HT-29 (cell line): ENCODE measurements at places on chromosomes 3 and 15.

DNA sequence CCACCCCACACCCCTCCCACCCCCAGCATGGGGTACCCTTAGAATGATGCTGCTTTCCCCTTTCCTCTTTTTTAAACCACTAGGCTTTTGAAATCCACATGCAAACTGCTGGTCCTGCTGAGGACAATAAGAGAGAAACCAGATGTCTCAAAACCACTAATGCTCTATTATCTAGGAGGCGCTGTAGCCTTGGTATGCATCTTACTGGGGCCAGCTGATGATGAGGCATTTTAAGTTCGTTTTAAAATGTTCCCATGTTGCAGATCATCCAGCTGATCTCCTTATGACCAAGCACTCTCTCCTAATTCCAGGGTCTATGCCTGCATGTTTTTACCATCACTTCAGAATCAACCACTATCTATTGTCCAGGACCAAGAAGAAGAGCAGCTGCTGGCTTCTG lies 1.3 kb downstream of the NME9 start:
- no peak for DNase-seq

GRCh38 chr15:52709187-52709981 lies 30.2 kb upstream of the ATOSA start:
- DNase-seq: peak; percentile 56

GRCh38 chr3:107813026-107813425 lies 277.8 kb downstream of the CD47 start:
- no peak for DNase-seq

GRCh38 chr3:193780810-193781478 lies 187.9 kb downstream of the OPA1 start:
- peak; percentile 84 for DNase-seq

DNA sequence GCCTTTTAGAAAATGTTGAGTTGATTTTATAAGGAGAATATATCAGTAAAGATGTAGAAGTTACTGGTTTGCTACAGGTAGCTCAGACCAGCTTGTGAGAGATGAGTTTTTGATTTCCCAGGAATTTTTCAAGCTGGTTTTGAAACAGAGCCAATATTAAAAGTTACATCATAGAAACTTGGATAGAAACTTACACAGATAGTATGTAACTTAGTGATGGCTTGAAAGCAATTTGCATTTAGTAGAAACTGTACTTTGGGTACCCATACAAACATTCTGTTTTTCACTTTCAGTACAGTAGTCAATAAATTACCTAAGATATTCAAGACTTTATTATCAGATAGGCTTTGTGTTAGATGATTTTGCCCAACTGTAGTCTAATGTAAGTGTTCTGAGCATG lies 93.4 kb downstream of the RBMS3 start:
- DNase-seq: no peak

DNA sequence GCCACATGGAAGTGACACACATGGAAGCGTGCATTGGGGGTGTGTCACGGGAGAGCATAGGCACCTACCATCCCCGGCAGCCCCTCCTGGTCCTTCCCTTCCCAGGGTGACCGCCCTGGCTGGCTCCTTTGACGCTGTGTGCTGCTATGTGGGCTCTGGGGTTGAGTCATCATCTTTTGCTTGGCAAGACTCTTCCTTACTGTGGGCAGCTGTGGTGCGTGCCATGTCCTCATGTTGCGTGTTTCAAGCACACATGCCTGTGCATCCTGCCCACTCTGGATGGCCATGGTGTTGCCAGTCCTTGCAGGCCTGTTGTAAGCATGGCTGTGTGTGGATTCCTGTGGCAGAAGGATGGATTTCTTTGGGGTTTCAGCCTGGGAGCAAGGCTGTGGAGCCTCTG lies 14.0 kb downstream of the PLXNA1 start:
- no peak for DNase-seq

GRCh38 chr3:26579116-26579515 lies 43.5 kb upstream of the LRRC3B start:
- no peak for DNase-seq

GRCh38 chr3:45224824-45225464 lies 1.1 kb downstream of the TMEM158 start:
- DNase-seq: peak; percentile 47

DNA sequence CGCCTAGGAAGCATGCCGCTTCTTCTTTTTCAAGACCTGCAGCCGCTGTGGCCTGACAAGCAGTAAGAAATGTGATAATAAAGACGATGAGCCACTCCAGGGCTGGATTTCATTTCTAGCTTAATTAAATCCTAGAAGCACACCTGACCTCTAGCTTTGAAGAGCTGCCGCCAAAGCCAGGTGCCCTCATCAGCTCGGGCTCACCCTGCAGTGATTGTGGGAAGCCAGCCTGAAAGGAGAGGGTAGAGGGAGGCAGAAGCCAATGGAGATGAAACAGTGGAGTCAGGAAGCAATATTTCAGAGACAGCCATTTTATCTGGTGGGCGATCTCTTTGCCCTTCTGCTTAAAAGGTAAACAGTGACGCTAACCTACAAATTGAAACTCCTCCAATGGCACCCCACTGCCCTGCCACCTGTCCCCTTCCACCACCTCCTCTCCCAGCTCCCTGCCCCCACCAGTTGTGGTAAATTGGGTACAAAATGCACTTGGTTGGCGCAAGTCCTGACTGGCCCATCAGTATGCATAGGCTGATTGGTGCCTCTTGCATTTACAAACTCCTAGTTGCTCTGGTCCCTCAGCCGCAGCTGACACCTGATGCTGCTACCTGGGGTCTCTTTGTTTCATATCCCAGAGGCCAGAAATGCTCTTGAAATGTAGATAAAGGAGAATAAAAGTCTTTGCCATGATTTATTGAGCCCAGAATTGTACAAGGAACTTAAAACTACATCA lies 385.3 kb downstream of the PDCD6IP start:
- DNase-seq: no peak

GRCh38 chr15:78003539-78004008 lies 73.9 kb downstream of the TBC1D2B start:
- no peak for DNase-seq
